ENCODE measurements at places on chromosomes 6 and 20. TPM values are rescaled to one million over a fixed set of nuclear protein-coding genes. Genes with fewer than 3 reads are reported as not detected.

CPNE5 gene
- 6.3 TPM for polyA plus RNA-seq

EPPIN gene
- 0.10 TPM for polyA plus RNA-seq

SLC35D3 gene
- 2.7 TPM for polyA plus RNA-seq

ZSCAN26 gene
- polyA plus RNA-seq: 48.0 TPM

SLC13A3 gene
- 9.0 TPM for polyA plus RNA-seq

CST1 gene
- polyA plus RNA-seq: not detected

CFB gene
- polyA plus RNA-seq: 1.7 TPM

DNA sequence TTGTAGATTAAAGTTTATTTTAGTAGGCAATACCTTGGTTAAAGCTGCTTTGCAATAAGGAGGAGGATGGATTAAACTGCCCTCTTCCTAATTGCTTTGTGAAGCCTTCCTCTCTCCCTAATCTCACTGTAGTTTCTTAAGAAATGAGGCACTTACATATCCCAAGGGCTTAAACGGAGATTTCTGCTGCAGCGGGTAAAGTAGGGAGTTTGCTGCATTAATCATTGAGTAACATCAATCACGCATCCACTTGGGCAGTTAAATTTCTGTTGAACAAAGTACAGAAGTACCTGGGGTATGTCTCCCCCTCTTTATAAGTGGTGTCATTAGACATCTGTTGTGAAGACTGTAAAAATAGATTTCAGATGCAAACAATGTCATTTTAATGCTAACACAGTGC lies 29.5 kb upstream of the ARID1B start:
- no peak for DNase-seq
- no peak overlapping the region for H3K4me3 ChIP-seq
- H3K27me3 ChIP-seq: no peaks in the 10 kb centered on the region
- H3K4me1 ChIP-seq: no peaks in the 10 kb centered on the region
- no peaks in the 10 kb centered on the region for H3K36me3 ChIP-seq

- no peak overlapping the region for H3K4me3 ChIP-seq
- DNase-seq: peak; percentile 79
- H3K27ac ChIP-seq: peak overlapping the region; percentile 91
- H3K4me1 ChIP-seq: peaks cover 84% of the 10 kb centered on the region
- H3K36me3 ChIP-seq: no peaks in the 10 kb centered on the region
These were observed 156.0 kb downstream of the CEBPB start for GRCh38 chr20:50346374-50347283.

- no peaks in the 10 kb centered on the region for H3K36me3 ChIP-seq
- H3K27ac ChIP-seq: no peak overlapping the region
- no peak overlapping the region for H3K4me3 ChIP-seq
- H3K27me3 ChIP-seq: no peaks in the 10 kb centered on the region
- no peaks in the 10 kb centered on the region for H3K4me1 ChIP-seq
- DNase-seq: no peak
These were observed 67.1 kb downstream of the LRFN2 start for GRCh38 chr6:40520084-40520483.

DNA sequence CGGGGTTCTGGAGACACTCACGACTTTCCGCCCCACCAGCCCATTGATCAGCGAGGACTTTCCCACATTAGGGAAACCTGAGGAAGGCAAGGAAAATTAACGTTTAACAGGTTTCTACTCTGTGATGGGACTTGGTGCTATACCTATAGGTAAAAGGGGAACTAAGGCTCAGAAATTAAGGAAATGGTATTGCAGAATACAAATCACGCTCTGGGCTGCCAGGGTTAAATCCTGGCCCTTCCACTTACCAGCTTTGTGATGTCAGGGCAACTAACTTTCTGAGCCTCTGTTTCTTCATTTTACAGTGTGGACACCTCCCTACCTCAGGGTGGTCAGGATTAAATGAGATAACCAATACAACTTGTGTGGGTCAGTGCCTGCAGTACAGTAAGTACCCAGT lies 8.8 kb downstream of the GNL1 start:
- no peak for DNase-seq
- no peak overlapping the region for H3K4me3 ChIP-seq
- H3K27ac ChIP-seq: no peak overlapping the region
- peaks cover 67% of the 10 kb centered on the region for H3K36me3 ChIP-seq
- no peaks in the 10 kb centered on the region for H3K27me3 ChIP-seq

DNA sequence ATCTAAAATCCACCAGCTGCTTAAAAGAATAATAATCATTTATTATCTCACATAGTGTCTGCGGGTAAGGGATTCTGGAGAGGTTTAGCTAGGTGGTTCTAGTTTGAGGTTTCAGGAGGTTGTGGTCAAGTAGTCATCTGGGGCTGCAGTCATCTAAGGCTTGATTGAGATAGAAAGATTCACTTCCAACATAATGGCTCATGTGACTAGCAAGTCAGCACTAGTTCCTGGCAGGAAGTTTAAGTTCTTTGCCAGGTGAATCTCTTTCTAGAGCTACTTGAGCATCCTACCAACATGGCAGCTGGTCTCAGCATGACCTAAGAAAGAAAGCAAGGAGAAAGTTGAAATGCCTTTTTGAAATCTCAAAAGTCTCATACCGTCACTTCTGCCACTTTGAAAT lies 128.8 kb downstream of the EDN1 start:
- no peak for DNase-seq
- no peaks in the 10 kb centered on the region for H3K27me3 ChIP-seq
- no peak overlapping the region for H3K4me3 ChIP-seq
- no peaks in the 10 kb centered on the region for H3K36me3 ChIP-seq

- no peaks in the 10 kb centered on the region for H3K4me1 ChIP-seq
- no peak for DNase-seq
- H3K27ac ChIP-seq: no peak overlapping the region
- no peak overlapping the region for H3K4me3 ChIP-seq
- H3K27me3 ChIP-seq: no peaks in the 10 kb centered on the region
These were observed 77.5 kb upstream of the NT5E start for GRCh38 chr6:85372188-85372914.

GRCh38 chr20:50911716-50912115 lies 19.5 kb downstream of the ADNP start:
- peaks cover 5% of the 10 kb centered on the region for H3K36me3 ChIP-seq
- H3K4me1 ChIP-seq: peaks cover 64% of the 10 kb centered on the region
- no peak overlapping the region for H3K27ac ChIP-seq
- no peak overlapping the region for H3K4me3 ChIP-seq

GRCh38 chr6:56668158-56668557 lies 25.5 kb upstream of the DST start:
- H3K27ac ChIP-seq: no peak overlapping the region
- no peaks in the 10 kb centered on the region for H3K27me3 ChIP-seq
- H3K36me3 ChIP-seq: no peaks in the 10 kb centered on the region
- peaks cover 12% of the 10 kb centered on the region for H3K4me1 ChIP-seq

GRCh38 chr6:37097335-37097734 lies 72.6 kb upstream of the PIM1 start:
- no peaks in the 10 kb centered on the region for H3K27me3 ChIP-seq
- no peak overlapping the region for H3K27ac ChIP-seq
- H3K36me3 ChIP-seq: no peaks in the 10 kb centered on the region

GRCh38 chr20:37152284-37152683 lies 26.8 kb upstream of the RPN2 start:
- H3K27ac ChIP-seq: no peak overlapping the region
- no peaks in the 10 kb centered on the region for H3K27me3 ChIP-seq
- H3K4me1 ChIP-seq: no peaks in the 10 kb centered on the region
- DNase-seq: no peak
- H3K36me3 ChIP-seq: no peaks in the 10 kb centered on the region
- H3K4me3 ChIP-seq: no peak overlapping the region

GRCh38 chr6:137724018-137724403 lies 143.0 kb upstream of the TNFAIP3 start:
- H3K27ac ChIP-seq: peak overlapping the region; percentile 86
- H3K36me3 ChIP-seq: no peaks in the 10 kb centered on the region
- H3K4me1 ChIP-seq: peaks cover 73% of the 10 kb centered on the region
- DNase-seq: no peak
- H3K4me3 ChIP-seq: no peak overlapping the region
- no peaks in the 10 kb centered on the region for H3K27me3 ChIP-seq

DNA sequence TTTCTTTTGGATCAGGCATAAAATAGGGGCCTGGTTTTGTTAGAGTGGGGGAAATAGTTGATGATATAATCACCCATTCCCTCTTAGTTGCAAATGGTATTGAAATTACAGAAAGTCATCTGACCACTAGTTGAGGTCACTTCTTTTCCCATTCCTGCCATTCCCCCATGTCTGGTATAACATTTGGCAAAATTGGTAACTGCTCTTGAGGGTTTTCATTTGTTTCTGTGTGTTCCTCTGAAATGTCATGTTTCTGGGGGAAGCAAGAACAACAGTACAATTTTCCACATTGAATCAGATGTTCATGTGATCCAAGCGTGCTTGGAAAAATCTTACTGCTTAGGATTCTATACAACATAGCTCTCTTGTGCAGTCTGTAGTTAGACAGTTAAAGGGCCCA lies 7.3 kb downstream of the AIG1 start:
- no peaks in the 10 kb centered on the region for H3K36me3 ChIP-seq
- H3K27ac ChIP-seq: no peak overlapping the region
- DNase-seq: no peak
- no peaks in the 10 kb centered on the region for H3K27me3 ChIP-seq
- H3K4me3 ChIP-seq: no peak overlapping the region

- H3K36me3 ChIP-seq: no peaks in the 10 kb centered on the region
- H3K4me1 ChIP-seq: peaks cover 29% of the 10 kb centered on the region
- no peak overlapping the region for H3K4me3 ChIP-seq
- H3K27me3 ChIP-seq: no peaks in the 10 kb centered on the region
- H3K27ac ChIP-seq: no peak overlapping the region
These were observed 29.0 kb downstream of the PDYN start for GRCh38 chr20:1964659-1965405.

- no peaks in the 10 kb centered on the region for H3K27me3 ChIP-seq
- no peak overlapping the region for H3K4me3 ChIP-seq
- peaks cover 25% of the 10 kb centered on the region for H3K4me1 ChIP-seq
- no peak overlapping the region for H3K27ac ChIP-seq
- DNase-seq: no peak
These were observed 46.6 kb upstream of the PTGIS start for GRCh38 chr20:49614338-49615050.

All from left lung (tissue), 14 donors.